T-cell (primary cell): ENCODE measurements at places on chromosomes 5 and 9. TPM values are rescaled to one million over a fixed set of nuclear protein-coding genes. Genes with fewer than 3 reads are reported as not detected.

- peak overlapping the region; percentile 53 for H3K4me3 ChIP-seq
- no peak for DNase-seq
- no peak overlapping the region for H3K27ac ChIP-seq
- H3K27me3 ChIP-seq = no peaks in the 10 kb centered on the region
- no peaks in the 10 kb centered on the region for H3K4me1 ChIP-seq
Measured at GRCh38 chr9:125407432-125407973, 145.9 kb downstream of the GAPVD1 start.

DNA sequence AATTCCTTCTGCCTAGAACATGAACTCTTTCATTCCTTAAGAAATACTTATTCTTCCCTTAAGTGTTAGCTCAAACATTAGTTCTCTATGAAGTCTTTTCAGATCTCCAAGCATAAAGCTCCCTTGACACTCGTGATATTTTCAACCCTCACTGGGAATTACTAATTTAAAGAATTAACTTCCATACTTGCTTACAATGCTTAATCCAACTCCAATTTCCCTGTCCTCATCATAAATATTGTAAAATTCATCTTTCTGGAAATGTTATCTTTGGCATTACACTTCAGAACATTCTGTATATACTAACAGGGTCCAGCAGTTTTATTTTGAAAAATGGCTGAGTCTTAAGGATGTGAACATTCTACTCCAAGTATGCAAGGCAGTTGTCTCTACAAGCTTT lies 7.2 kb downstream of the STARD4 start:
- no peak for DNase-seq
- H3K4me3 ChIP-seq = no peak overlapping the region
- H3K27me3 ChIP-seq = no peaks in the 10 kb centered on the region
- no peaks in the 10 kb centered on the region for H3K36me3 ChIP-seq
- no peaks in the 10 kb centered on the region for H3K4me1 ChIP-seq
- no peak overlapping the region for H3K27ac ChIP-seq

DNA sequence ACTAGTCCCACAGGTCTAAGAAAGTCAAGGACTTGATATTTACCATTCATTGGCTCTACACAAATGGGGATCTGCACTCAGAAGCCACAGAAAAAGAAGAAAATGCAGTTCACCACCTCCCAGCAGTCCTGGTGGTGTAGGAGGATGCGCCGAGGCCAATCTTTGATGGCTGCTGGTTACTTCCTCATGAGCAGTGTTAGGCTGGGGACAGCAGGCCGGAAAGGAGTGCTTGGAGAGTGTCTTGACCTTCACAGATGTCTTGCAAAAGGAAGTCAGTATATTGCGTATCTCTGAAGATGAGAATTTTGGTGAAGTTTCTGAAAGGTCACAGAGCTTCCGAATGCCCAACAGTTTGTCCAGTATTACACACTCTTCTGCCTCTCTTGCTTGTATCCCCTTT lies 597.0 kb downstream of the EBF1 start:
- H3K36me3 ChIP-seq = no peaks in the 10 kb centered on the region
- no peak for DNase-seq
- H3K27ac ChIP-seq = no peak overlapping the region
- no peaks in the 10 kb centered on the region for H3K27me3 ChIP-seq

GRCh38 chr5:150302301-150303069 lies at the start of gene ARSI:
Gene ARSI (minus strand): TSS chr5:150302905. CDS start chr5:150302373, 532 bp downstream.
- H3K36me3 ChIP-seq = no peaks in the 10 kb centered on the region
- H3K4me3 ChIP-seq = no peak within 1 kb of the TSS
- peaks cover 14% of the 10 kb centered on the region for H3K27me3 ChIP-seq
- no peak within 1 kb of the TSS for H3K27ac ChIP-seq
- DNase-seq = no peak

DNA sequence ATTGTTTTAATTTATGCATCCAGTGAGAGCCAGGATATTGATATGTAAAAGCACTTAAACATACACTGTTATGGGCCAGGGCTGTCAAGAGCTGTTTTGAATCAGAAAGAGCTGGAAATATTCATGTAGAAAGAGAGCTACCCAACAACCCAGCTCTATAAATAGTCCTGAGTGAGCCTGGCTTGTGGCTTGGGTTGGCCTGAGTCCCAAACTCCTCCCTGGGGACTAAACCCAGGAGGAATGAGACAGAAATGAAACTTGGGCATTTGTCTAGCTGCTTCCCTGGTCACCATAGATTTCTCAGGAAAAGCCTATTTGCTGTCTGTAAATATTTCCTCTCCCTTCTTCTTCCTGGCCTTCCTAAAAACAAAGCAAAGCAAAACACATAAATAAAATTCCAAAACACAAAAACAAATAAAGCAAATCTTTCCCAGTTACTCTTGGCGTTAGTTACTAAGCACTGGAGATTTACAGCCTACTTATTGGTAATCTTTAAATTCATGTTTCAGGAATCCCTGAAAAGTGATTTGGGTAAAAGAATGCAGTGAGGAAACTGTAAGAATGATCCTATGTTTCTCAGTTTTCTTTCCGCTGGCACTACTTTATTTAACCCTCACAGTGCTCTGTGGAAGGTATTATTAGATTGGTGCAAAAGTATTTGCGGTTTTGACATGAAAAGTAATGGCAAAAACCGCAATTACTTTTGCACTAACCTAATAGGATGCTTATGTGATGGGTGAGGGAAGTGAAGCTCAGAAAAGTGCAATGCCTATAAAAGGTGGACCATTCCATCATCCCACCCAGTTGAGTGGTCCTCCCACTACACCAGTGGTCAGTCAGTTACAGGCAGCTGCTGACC lies 111.8 kb downstream of the CARTPT start:
- no peak overlapping the region for H3K4me3 ChIP-seq
- H3K27me3 ChIP-seq = no peaks in the 10 kb centered on the region
- H3K4me1 ChIP-seq = no peaks in the 10 kb centered on the region
- no peak overlapping the region for H3K27ac ChIP-seq

GRCh38 chr5:10077791-10078545 lies 171.7 kb downstream of the ATPSCKMT start:
- no peak overlapping the region for H3K27ac ChIP-seq
- DNase-seq = no peak

GRCh38 chr9:81092057-81092456 lies 597.3 kb downstream of the TLE1 start:
- no peaks in the 10 kb centered on the region for H3K27me3 ChIP-seq
- no peak for DNase-seq
- no peaks in the 10 kb centered on the region for H3K4me1 ChIP-seq
- H3K27ac ChIP-seq = no peak overlapping the region

DNA sequence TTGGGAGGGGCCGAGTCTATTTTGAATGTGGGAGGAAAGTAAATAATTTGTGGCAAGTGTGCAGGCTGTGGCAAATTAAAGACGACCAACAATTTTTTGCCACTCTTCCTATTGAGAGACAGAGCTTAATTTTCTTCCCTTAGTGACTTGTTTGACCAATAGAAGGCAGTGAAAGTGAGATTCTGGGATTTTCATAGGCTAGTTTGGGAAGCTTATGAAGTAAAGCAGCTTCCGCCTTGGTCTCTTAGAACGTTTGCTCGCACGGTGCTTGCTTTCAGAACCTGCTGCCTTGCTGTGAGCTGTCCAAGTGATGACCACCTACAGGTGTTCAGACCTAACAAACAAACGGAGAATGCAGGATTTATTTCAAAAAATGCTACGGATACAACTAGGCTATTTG lies 6.7 kb upstream of the OR1N2 start:
- H3K27ac ChIP-seq = no peak overlapping the region
- H3K4me3 ChIP-seq = no peak overlapping the region

MCIDAS gene
- not detected for total RNA-seq

ATP10B gene
- not detected for total RNA-seq

DNA sequence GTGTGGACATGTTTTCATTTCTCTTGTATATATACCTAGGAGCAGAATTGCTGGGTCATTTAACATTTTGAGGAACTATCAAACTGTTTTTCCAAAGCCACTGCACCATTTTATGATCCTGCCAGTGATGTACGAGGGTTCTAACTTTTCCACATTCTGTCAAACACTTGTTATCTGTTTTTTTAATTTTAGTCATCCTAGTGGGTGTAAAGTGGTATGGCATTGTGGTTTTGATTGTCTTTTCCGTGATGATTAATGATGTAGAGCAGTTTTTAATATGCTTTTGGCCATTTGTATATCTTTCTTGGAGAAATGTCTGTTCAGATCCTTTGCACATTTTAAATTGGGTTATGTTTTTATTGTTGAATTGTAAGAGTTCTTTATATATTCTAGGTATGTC lies 107.0 kb downstream of the MELK start:
- no peaks in the 10 kb centered on the region for H3K4me1 ChIP-seq
- H3K4me3 ChIP-seq = no peak overlapping the region
- DNase-seq = no peak
- H3K36me3 ChIP-seq = no peaks in the 10 kb centered on the region

DNA sequence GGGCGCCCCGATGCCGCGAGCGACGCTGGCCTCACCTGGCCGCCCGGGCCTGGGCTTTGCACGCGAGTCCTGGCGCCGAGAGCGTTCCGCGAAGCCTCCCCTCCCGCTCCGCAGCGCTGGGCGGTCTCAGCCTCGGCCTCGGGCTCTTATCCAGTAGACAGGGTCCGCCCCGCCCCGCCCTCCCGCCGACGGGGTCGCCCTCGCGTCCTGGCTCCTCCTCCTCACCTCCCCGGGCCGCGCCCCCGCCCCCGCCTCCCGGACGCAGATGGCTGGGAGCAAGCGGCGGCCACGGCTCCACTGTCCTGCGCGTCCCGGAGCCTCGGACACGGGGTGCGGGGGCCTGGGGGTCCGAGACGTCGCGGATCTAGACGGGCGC lies at the start of gene SLC6A3:
Gene SLC6A3, minus strand, starts transcription at position 128 of the 376 bp plus-strand sequence. CDS start 2,243 bp downstream, outside the sequence.
- no peaks in the 10 kb centered on the region for H3K36me3 ChIP-seq
- peaks cover 26% of the 10 kb centered on the region for H3K4me1 ChIP-seq
- peak; percentile 25 for DNase-seq
- H3K4me3 ChIP-seq = peak within 1 kb of the TSS; percentile 41
- H3K27ac ChIP-seq = no peak within 1 kb of the TSS
- peaks cover 8% of the 10 kb centered on the region for H3K27me3 ChIP-seq

DNA sequence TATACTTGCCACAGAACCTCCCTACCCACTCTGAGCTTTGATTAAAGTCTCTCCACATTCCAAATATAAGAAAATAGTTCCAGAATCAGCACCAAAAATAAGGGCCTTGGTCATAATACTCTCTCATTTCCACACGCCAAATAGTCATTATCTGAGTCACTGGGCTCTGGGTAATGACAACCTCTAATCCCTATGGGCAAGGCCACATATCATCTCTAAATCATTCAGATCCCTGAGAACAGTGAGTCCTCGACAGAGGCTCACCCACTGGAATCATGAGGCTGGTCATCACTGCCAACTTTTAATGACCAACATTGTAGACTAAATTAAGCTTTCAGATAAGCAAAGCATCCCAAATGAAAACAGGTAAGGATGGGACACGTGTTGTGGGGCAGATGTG lies 28.1 kb downstream of the FAM114A2 start:
- H3K27me3 ChIP-seq = no peaks in the 10 kb centered on the region
- H3K27ac ChIP-seq = no peak overlapping the region
- H3K36me3 ChIP-seq = peaks cover 28% of the 10 kb centered on the region
- H3K4me3 ChIP-seq = no peak overlapping the region
- DNase-seq = no peak

GRCh38 chr5:83102364-83102980 lies 25.1 kb downstream of the XRCC4 start:
- no peaks in the 10 kb centered on the region for H3K36me3 ChIP-seq
- H3K27me3 ChIP-seq = no peaks in the 10 kb centered on the region
- H3K27ac ChIP-seq = no peak overlapping the region
- H3K4me1 ChIP-seq = no peaks in the 10 kb centered on the region
- no peak overlapping the region for H3K4me3 ChIP-seq

- H3K27ac ChIP-seq = no peak overlapping the region
- H3K4me3 ChIP-seq = no peak overlapping the region
- H3K27me3 ChIP-seq = no peaks in the 10 kb centered on the region
- DNase-seq = no peak
- no peaks in the 10 kb centered on the region for H3K36me3 ChIP-seq
- H3K4me1 ChIP-seq = no peaks in the 10 kb centered on the region
Measured at GRCh38 chr9:113301548-113301947, 1.6 kb downstream of the RNF183 start.

DNA sequence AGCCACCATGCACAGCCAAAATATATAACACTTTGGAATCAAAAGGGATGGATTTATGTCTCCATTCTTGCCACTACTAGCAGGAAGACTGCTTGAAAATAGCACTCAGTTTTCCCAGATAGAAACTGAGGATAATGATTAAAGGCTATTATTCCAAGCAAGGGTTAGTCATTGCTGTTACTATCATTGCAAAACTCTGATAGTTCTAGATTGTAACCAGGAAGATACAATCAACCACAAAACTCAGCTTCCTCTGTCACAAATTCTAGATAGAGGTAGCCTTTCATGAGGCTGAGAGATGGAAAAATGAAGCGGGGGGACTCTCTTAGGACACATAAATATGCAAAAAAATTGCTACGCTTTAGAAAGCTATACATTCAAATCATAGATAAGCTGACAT lies 3.1 kb downstream of the ANXA1 start:
- peaks cover 25% of the 10 kb centered on the region for H3K4me1 ChIP-seq
- peak overlapping the region; percentile 25 for H3K4me3 ChIP-seq
- no peak for DNase-seq

DNA sequence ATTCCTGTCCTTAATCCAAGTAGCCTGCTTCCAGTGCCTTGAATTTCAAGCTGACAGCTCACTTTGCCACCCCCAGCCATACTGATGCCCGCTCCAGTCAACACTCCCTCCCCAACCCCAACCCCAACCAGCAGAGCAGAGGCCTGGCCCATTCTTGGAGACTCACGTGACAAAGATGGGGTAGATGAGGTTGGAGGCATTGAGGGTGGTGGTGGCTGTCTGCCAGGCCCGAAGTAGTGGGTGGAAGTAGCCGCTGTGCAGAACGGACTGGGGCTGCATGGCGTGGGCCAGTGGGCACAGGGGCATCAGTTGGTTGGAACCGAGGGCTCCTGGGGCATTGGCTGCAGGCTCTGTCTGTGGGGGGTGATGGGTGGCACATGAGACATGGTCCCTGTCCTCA lies 7.8 kb downstream of the ALAD start:
- H3K27ac ChIP-seq = no peak overlapping the region
- H3K27me3 ChIP-seq = no peaks in the 10 kb centered on the region
- no peak overlapping the region for H3K4me3 ChIP-seq
- peaks cover 10% of the 10 kb centered on the region for H3K36me3 ChIP-seq
- no peak for DNase-seq

DNA sequence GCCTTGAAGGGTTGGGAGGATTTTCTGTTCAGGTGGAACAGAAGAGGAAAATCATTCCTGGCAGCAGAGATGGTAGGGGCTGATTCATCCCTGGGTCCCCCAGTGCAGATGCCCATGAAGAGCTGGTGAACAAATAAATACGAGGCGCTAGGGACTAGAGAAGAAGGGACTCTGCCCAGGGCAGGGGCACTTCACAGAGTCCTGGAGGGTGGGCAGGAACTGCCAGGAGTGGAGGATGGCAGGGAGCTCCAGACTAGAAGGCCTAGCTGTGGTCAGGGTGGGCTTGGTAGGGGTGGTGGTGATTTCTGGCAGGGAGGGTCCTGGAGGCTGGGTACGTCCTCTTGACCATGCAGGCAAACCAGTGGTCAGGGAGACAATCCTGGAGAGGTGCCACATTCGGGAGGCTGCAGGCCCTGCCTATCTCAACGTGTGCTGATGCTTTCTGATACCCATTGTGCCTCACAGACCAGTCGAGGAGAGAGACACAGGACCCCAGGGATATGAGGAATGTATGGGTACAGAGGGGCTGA lies 69.9 kb downstream of the CRB2 start:
- no peak for DNase-seq
